ENCODE measurements at places on chromosomes 16 and 17.

GRCh38 chr17:48051706-48052486 lies 3.7 kb downstream of the NFE2L1 start:
- DNase-seq = peak; percentile 93

DNA sequence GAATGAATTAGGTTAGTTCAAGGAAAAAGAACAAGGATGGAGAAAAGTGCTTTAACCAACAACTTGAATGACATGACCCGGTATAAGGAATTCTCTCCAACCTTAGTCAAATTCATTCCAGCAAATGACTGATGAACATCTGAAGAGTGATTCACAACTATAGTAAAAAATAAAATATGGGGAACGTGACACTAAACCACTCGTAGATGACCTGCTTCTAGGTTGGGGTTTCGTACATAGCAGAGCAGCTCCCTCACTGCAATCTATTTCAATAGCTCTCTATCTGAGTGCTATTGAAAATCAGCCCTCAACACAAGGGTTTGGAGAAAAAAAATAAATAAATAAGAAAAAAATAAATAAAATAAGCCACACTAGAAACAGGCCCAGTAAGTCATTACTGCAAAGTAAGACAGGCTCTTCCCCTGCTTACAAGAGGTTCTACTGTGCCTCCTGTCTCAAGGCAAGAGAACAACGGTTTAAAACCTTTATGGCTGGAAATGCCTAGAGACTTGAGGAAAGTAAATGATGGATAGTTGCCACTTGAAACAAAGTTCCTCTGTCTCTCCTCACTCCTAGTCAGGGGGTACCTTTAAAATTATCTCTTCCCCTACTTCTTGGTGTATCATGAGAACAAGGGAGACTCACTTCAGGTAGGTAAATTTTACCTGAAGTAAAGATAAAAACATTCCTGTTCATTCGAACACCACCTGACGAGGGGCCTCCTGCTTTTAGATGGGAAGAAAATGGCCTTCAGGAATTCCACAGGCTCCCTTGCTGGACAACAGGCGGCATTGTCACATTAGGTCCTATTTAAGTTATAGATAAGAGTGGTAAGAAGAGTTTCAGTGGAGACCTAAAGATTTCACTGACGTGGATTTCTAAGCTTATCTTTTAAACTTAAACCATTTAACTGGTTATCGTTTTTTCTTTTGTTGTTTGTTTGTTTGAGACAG lies 20.5 kb downstream of the COG7 start:
- no peak for DNase-seq

DNA sequence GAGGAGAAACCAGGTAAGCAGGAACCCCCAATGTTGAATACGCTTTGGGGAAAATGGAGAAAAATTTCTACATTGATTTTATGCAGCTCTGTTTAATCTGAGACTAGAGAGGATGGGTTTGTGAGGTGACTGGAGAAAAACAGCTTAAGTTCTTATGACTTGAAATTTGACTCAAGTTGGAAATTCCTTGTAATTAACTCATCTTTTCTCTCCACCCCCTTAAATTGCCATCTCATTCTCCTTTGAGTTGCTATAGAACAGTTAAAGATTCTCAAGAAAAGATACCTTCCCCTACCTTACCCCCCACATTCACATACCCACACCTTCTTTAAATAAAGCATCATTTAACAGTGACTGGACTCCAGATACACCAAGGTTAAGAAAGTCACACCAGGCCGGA lies 24.2 kb downstream of the ZNRF1 start:
- no peak for DNase-seq

GRCh38 chr17:2008332-2009126 lies 16.6 kb downstream of the RTN4RL1 start:
- DNase-seq = no peak

Measured in mesenchymal stem cell (in vitro differentiated cells and primary cell).